ENCODE measurements at places on chromosomes 11 and 22.

DNA sequence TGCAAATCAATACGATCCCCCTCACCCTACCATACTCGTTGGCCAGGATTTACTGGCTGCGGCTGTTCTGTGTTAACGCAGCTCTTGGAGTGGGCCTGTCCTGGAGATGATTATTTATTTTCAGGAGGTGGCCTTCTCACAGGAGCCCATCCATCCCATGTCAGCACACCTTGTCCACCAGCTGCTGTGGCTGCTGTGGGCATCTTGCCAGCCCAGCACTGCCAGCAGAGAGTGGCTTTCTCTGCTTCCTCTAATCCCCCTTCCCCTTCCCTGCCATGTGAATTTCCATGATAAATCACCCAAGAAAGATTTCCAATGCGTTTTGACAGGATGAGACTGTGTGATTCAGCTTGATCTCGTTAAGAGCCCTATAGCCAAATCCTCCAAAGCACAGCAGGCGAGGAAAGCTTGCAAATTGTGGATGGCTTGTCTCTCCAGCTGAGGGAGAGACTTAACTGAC lies 309.1 kb upstream of the C11orf87 start:
- DNase-seq: peak; percentile 20

DNA sequence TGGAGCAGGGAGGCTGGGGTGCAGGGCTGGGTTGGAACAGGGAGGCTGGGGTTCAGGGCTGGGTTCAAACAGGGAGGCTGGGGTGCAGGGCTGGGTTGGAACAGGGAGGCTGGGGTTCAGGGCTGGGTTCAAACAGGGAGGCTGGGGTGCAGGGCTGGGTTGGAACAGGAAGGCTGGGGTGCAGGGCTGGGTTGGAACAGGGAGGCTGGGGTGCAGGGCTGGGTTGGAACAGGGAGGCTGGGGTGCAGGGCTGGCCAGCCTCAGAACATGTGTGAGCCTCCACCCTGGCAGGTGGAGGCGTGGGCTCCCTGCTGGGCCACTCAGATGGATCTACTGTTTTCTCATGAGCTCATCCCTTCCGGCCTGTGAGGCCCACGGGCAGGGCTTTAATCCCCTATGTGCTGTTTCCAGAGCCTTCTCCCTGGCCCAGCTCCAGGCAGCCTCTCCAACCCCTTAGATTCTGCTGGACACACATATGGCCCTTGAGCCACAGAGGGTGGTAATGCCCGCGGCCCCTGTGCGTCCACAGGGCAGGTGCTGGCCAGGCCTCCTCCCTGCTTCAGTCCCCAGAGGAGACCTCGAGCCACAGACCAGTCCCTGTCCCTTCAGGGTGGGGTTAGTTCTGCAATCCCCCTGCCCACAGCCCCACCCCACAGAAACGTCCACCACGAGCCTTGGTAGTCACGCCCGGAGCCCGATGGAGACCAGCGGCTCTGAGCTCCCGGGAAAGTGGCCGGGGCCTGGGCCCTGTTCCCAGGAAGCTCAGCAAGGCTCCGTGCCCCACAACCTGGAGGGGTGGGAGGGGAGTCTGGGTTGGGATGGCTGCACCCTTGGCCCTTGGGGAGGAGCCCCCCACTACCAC lies 197.9 kb downstream of the BRD1 start:
- DNase-seq: no peak

GRCh38 chr11:46002189-46002588 lies 79.7 kb downstream of the LARGE2 start:
- DNase-seq: no peak

- no peak for DNase-seq
Observed at GRCh38 chr22:50118557-50119168, 28.9 kb downstream of the MOV10L1 start.

- no peak for DNase-seq
Observed at GRCh38 chr11:12248330-12248729, 129.0 kb upstream of the PARVA start.

DNA sequence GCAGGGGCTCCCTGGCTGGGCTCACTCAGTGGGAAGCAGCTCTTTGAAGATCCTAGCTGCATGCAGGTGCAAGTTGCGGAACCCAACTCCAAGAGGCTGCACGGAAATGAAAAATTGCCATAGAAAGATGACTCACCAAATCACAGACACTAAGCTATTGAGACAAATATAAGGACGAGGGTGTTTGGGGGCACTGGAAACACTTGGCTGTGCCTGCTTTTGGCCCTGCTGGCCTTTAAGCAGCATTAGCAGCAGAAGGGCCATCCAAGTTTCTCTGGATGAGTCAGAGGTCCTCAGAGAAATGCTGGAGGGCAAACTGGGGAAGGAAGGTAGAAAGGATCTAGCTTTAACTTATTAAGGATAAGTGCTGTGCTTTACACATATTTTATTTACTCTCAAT lies 282.3 kb downstream of the KIRREL3 start:
- DNase-seq: no peak

DNA sequence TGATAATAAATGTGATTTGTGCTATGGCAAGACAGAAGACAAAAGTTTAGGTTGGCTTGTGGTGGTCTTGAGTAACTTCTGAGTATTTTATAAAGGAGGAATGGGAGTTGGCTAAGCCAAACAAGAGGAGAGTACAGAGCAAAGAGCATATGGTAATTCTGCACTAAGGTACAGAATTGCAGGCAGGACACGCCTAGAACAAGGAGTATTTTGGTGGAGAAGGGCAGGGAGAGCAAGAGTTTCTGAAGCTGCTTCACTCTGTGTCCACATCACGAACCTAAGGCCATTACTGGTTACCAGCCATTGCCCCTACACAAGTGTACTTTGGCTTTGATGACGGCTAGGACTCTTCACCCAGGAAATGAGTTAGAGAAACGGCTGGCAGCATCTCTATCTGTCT lies 170.9 kb downstream of the SPON1 start:
- DNase-seq: no peak

GRCh38 chr11:65663639-65664200 lies 1.0 kb upstream of the RELA start:
- DNase-seq: no peak

- DNase-seq: no peak
Observed at GRCh38 chr11:28835790-28836189, 727.6 kb downstream of the METTL15 start.

- no peak for DNase-seq
Observed at GRCh38 chr11:15276621-15277020, 161.9 kb downstream of the INSC start.

DNA sequence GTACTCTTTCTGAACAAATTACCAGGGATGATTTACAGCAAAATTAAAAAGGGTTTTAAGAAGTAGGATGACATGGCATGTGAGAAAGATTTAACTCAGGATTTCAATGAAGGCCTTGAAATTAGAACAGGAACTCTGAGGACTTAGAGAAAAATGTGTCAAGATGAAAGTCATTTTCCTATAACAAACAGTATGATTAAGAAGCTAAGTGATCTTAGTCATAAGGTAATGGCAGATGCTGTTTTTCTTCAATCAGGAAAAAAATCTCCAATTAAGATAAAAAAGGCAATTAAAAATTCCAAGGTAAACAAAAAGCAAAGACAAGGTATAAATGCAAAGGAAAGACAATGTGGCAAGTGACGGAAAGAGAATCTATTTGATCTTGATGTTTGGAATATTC lies 73.5 kb downstream of the GAB2 start:
- no peak for DNase-seq

DNA sequence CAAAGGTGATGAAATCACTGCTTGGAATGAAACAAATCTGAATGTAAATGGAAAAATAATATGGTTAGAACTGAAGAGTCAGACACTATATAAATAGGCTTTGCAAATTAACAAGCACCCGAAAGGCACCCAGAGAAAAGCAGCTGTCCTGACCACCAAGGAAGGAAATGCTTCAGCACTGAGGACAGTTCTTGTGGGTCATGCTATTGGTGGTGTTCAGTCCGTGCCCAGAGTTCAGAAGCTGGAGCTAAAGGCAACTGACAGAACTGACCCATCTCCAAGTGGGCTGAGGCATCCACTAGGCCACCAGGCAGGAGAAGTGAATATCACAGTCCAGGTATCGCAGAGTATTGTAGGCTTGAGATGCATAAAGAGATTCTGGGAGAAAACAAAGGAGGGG lies 208.9 kb downstream of the OPCML start:
- DNase-seq: no peak

GRCh38 chr11:87286338-87286737 lies 248.6 kb downstream of the TMEM135 start:
- no peak for DNase-seq

GRCh38 chr11:82261367-82261766 lies 472.3 kb downstream of the FAM181B start:
- no peak for DNase-seq

GRCh38 chr11:15707194-15707593 lies 592.5 kb downstream of the INSC start:
- no peak for DNase-seq

- DNase-seq: no peak
Observed at GRCh38 chr11:75241906-75242644, 1.5 kb downstream of the TPBGL start.

GRCh38 chr11:8222820-8223512 lies 40.7 kb downstream of the LMO1 start:
- DNase-seq: no peak

DNA sequence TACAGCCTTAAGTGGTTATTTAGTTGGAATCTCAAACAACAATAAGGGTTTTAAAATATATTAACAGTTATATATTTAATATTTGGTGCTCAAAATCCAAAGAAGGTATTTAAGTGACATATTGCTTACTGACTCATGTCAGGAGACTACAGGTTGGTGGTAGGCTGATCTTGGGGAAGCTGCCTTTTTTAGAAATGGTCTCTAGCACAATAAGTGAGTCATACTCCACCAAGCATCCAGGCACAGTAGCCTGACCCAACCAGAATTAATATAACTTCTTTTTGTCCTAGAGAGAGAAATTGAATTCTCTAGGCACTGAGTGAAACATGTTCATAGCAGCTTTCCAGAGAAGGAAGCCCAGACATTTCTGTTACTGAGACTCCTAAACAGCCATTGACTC lies 868.5 kb upstream of the TENM4 start:
- DNase-seq: no peak

GRCh38 chr11:60336767-60337391 lies 9.8 kb downstream of the MS4A6E start:
- no peak for DNase-seq

DNA sequence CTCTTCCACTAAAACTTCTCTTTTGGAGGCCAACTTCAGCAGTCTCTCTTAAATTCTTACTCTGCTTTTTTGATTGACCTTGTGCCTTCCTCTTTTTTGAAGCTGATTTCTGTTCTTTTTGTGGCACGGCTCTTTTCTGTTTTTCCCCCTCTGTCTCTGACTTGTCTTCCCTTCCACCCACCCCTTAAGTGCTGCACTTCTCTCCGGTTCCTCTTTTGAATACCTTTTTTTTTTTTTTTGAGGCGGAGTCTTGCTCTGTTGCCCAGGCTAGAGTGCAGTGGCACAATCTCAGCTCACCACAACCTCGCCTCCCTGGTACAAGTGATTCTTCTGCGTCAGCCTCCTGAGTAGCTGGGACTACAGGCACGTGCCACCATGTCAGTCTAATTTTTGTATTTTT lies 211.9 kb downstream of the BLID start:
- no peak for DNase-seq

- peak; percentile 81 for DNase-seq
Observed at GRCh38 chr11:34492806-34493414, 20.7 kb downstream of the ELF5 start.

- DNase-seq: no peak
Observed at GRCh38 chr11:54946424-54946823, 239.8 kb downstream of the OR4A5 start.

DNA sequence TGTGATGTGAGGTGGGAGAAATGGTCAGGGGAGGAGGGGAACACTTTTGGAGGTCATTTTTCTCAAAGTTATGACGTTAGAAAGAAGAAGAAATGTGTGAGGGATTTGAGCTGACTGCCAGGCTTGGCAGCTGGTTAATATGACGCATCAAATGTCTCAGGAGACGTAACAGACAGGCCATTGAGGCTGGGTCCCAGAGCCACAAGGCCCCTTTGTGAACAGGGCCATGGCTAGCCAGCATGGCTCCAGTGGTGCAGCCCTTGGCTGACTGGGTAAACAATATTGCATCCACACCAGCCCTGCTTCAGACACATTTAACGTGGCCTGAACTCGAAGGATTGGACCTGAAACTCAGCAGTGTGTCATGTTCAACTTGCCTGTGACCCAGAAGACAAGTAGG lies 34.3 kb downstream of the AMOTL1 start:
- DNase-seq: no peak

DNA sequence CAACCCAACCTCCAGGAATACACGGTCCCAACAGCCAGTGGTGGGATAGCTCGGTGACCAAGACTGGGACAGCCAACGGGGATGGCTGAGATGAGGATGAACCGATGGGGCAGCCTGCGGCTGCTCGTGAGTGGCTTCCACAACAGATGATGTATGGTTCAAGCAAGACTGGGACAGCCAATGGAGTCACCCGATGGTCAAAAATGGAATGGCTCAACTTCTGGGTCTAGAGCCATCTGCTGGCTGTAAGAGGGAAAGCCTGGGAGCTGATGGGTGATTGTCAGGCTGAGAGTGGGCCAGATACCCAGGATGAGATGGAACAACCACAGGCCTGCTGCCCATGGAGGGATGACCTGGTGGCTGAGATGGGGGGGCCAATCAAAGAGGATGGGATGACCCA lies 35.5 kb downstream of the SYT7 start:
- no peak for DNase-seq

DNA sequence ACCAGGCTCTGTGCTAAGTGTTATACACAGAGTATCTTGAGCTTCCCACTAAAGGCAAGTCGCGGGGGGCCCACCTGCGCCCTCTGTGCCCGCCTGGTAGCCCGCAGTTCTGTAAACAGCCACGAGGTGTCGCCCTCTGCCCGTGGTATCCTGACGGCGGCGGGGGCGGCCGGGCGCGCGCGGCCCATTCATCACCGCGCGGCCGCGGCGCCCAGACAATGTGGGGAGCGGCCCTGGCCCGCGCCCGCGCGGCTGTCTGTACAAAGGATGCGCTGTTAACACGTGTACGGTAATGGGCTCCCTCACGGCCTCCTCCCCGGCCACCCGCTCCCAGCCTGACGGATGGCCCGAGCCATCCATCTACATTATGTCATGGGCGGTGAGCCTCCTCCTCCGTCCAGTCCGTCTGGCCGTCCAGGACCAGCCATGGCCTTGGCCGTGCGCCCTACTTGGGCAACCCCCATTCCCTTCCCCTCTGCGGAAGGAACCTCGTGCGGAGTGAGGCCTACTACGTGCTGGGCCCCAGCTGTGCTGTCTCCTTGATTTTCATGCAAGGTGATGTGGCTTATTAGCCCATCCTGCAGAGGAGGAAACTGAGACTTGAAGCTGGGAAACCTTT lies 99.4 kb downstream of the MIAT start:
- DNase-seq: peak; percentile 51

GRCh38 chr11:93116641-93117441 lies 81.0 kb downstream of the SLC36A4 start:
- DNase-seq: peak; percentile 79

GRCh38 chr11:47766509-47767227 lies 473 bp downstream of the FNBP4 start:
- DNase-seq: peak; percentile 45

All from HAP-1 (cell line).